ENCODE measurements at places on chromosomes 4 and X.

GRCh38 chr4:83751336-83751949 lies 215.5 kb downstream of the GPAT3 start:
- no peak for DNase-seq

DNA sequence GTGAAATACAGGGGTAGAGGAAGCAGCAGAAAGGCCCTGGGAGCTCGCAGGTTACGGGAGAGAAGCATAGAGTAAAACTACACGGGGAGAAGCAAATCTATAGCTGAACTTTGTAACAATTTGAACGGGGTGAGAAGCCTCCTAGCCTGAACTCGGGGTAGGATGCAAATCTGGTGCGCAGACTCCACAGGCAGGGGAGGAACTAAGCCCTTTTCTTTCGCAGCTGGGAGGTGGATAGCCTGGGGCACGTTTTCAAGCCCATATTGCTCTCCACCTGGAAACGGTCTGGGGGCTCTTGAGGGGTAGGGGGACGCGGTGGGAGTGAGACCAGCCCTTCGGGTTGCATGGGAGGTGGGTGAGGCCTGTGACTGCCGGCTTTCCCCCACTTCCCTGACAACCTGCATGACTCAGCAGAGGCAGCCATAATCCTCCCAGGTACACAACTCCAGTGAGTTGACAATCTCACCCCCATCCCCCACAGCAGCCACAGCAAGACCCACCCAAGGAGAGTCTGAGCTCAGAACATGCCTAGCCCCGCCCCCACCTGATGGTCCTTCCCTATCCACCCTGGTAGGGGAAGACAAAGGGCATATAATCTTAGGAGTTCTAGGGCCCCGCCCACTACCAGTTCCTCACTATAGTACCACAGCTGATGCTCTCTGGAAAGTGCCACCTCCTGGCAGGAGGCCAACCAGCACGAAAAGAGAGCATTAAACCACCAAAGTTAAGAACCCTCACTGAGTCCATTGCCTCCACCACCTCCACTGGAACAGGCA lies 29.9 kb downstream of the SOWAHB start:
- DNase-seq, result no peak

DNA sequence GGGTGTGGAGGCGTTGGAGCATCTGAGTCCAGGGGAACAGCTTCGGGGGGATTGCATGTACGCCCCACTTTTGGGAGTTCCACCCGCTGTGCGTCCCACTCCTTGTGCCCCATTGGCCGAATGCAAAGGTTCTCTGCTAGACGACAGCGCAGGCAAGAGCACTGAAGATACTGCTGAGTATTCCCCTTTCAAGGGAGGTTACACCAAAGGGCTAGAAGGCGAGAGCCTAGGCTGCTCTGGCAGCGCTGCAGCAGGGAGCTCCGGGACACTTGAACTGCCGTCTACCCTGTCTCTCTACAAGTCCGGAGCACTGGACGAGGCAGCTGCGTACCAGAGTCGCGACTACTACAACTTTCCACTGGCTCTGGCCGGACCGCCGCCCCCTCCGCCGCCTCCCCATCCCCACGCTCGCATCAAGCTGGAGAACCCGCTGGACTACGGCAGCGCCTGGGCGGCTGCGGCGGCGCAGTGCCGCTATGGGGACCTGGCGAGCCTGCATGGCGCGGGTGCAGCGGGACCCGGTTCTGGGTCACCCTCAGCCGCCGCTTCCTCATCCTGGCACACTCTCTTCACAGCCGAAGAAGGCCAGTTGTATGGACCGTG lies 2.2 kb downstream of the AR start:
- DNase-seq, result no peak

GRCh38 chr4:102614801-102615200 lies 113.6 kb downstream of the NFKB1 start:
- peak; percentile 53 for DNase-seq

GRCh38 chrX:11066812-11067211 lies 44.3 kb upstream of the HCCS start:
- no peak for DNase-seq

DNA sequence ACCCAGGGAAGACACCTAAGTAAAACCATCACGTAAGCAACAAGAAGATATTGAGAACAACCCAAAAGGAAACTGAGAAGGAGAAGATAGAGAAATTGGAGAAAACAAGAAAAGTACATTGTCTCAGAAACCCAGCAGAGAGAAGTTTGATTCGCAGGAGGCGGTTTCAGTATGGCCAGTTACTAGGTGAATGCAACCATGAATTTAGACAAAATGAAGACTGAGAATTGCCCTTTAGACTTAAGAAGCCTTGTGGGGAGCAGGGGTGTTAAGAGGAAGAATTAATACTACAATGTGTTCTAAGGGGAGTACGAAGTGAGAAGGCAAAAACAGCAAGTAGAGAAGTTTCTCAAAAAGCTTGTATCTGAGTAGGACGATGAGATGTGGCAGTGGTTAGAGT lies 229.3 kb upstream of the NEIL3 start:
- DNase-seq, result no peak

- DNase-seq, result no peak
Measured at GRCh38 chr4:157023941-157024340, 52.0 kb upstream of the GLRB start.

- no peak for DNase-seq
Measured at GRCh38 chrX:6149060-6149872, 79.4 kb downstream of the NLGN4X start.

GRCh38 chr4:20287246-20287645 lies 35.5 kb downstream of the SLIT2 start:
- DNase-seq, result no peak

GRCh38 chrX:1598876-1599790 lies 7.7 kb downstream of the AKAP17A start:
- no peak for DNase-seq

DNA sequence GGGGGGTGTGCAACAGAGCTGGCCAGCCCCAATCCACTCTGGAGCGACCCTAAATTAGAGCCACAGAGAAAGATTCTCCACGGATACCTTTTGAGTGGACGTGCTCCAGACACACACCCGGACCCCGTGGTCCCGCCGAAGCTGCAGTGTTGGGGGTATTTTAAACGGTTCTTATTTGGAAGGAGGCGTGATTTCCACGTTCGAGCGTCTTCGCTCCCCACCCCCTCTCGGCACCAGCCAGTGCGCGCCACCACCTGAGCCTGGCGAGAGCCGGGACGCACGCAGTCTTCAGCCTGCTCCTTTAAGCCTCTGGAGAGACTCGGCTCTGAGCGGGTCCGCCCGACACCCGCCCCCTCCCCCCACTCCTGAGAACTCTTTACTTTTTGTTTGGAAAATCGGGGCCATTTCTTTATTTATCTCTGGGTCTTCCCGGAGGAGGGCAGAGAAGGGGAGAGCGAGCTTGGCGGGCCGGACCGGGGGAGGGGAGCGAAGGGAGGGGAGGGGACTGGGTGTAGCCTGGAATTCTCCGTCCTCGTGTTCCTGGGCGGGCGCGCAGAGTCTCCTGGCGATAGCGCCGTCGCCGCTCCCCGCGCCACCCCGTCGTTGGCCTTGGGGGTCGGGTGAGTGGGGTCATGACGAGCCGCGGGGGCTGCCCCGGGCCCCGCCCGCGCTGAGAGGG lies 668 bp upstream of the PTCHD1 start:
- DNase-seq, result no peak

DNA sequence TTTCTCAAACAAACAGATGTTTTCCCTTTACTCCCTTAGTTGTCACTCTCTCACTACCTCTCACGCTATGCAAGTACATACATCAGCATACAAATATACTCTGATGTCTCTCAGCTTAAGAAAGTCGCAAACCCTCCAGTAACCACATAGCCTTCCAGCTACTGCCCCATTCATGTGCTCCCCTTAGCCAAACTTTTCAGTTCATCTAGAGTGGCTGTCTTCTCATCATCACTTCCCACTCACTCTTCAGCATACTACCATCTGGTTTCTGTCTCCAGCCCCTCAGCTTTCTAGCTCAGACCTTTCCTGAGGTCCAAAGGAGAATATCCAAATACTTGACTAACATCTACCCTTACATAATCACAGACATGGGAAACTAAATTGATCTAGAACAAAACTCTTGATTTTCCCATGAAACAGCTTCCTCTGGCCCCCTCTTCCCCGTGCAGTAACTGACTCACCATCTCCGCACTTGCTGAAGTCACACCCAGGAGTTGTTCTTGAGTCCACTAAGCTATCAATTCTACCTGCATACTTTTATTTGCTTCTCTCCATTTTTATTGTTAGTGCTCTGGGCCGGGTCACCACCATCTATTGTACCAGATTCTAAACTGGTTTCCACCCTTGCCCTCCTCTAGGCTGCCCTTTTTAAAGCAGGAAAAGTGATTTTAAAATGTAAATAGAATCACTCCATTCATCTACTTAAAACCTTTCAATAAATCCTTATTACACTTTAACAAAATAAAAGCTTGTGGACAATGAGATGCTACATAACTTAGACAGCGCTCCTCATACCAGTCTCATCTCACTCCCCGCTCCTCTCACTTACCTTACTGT lies 57.2 kb downstream of the CASP6 start:
- no peak for DNase-seq

GRCh38 chr4:90769251-90769650 lies 642.1 kb downstream of the CCSER1 start:
- DNase-seq, result no peak

DNA sequence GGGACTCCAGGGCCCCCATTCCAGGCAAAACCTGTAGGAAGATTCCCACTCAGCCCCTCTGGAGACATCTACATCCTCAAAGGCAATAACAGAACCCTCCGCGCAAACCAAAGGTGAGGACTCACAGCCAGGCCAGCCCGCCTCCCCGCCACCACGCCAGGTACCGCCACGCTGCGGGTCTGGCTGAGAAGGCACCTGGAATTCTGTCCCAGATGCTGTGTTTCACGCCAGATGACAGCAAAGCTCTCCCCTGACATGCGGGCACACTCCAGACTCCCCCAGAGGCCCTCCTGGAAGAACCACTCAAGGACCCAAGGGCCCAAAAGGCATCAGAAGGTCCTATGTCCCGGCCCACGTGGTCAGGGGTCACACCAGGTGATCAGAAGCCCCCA lies 59.6 kb downstream of the FAM53A start:
- DNase-seq, result no peak

DNA sequence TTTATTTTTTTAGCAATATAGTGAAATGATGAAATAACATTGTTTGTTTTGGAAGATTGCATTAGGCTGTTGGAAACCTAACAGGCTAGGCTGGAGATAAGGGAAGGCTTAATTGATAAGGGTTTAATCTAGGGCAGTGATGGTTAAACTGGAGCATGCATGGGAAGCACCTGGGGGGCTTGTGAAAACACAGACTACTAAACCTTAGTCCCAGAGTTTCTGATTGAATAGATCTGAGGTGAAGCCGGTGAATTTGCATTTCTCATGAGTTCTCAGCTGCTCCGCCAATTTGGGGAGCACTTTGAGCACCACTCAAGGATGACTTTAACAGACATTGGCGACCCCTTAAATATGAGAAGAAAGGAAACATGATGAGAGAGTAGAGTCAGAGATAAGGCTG lies 11.5 kb downstream of the STK26 start:
- DNase-seq, result no peak

GRCh38 chr4:151679231-151679630 lies 81.6 kb downstream of the GATB start:
- DNase-seq, result no peak

DNA sequence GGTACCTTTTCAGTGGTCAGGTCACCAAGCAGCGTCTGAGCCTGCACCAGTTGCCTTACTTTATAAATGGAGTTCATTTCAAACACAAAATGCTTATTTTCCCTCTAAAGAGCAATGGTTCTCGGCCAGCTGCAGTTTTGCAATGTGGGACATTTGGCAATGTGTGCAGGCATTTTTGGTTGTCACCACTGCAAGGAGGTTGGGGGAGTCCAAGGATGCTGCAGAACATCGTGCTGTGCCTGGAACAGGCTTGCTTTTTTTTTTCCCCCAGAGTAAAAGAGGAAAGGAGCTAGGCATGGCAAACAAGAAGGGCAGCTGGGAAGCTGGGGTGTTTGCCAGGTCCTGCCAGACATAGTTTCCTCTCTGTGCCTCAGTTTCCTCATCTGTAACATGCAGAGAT lies 115.6 kb downstream of the GPR143 start:
- no peak for DNase-seq

DNA sequence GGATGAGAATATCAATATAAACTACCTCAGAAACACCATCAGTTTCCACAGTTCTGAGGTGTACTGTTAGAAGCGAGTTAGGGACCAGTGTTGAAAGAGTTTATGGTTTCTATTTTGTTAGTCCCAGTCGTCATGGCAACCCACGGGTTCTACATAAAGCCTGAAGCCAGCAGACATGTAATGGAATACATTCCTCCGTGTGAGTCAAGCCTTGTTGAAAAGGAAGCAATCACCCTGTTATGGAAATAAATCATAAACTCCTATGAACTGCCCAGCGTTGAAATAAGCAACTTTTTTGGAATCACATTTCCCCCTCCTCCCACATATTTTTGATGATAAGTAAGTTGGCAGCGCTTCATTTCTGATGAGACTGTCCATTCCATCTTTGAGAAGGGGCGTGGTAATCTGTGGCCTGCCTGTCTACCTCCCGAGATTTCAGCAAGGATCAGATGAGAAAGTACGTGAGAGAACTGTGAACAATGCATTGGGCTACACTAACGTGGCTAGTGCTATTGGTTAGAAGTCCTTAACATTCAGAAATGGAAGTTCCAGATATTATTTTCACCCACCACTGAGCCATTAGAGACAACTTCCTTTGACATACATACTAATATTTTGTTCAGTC lies 40.4 kb upstream of the PDHA1 start:
- DNase-seq, result no peak

DNA sequence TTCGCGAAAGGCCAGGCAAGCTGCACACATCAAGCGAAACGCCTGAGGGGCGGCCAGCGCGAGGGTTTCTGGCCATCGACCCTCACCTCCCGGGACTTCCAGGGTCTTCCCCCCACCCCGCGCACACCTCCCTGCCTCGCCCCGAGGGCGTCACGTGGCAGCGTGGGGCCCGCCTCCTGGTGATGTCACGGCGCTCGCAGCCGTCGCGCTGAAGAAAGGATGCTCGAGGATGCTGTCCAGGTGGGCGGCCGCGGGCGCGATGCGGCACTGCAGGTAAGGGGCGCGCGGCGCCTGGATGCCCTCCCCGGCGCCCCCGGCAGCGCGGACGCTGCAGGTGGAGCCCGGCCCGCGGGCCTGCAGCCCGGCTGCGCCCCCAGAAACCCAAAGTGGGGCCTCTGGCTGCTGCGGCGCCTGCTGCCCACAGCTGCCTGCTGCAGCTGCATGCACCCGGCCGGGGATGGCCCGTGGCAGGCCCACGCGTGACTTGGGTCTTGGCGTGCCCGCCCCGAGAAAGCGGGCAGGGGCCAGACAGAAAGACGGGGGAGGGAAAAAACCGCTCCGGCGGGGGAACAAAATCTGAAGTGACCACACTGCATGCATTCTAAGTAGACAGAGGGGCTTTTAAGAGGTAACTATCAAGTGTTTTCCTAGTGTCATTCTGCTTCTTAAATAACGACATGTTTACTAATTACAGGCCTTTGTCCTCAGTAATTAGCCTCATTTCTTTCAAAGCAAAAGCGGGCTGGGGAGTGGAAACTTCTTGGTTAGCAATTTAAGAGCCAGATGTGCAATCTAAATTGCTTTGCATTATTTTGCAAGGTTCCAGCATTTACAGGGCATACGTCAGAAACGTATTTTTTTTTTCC lies 1.7 kb downstream of the CLCN4 start:
- no peak for DNase-seq

GRCh38 chr4:74541667-74542066 lies 96.7 kb downstream of the AREG start:
- DNase-seq, result no peak
